Immature natural killer cell (primary cell): ENCODE measurements at places on chromosomes 5 and 9.

- no peak for DNase-seq
These were observed 58.0 kb upstream of the RNF130 start for GRCh38 chr5:180129291-180130190.

GRCh38 chr9:137435980-137436760 lies 5.0 kb downstream of the ENTPD8 start:
- no peak for DNase-seq

GRCh38 chr9:81669866-81670265 lies 19.5 kb downstream of the TLE1 start:
- no peak for DNase-seq

DNA sequence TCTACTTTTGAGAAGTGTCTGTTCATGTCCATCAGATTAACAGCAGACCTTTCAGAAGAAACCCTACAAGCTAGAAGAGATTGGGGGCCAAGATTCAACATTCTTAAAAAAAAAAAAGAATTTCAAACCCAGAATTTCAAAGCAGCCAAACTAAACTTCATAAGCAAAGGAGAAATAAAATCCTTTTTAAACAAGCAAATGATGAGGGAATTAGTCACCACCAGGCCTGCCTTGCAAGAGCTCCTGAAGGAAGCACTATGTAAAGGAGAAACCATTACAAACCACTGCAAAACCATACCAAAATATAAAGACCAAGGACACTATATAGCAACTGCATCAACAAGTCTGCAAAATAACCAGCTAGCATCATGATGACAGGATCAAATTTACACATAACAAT lies 124.6 kb upstream of the PDE4D start:
- no peak for DNase-seq

- no peak for DNase-seq
These were observed 498.1 kb upstream of the TNC start for GRCh38 chr9:115615821-115616665.

DNA sequence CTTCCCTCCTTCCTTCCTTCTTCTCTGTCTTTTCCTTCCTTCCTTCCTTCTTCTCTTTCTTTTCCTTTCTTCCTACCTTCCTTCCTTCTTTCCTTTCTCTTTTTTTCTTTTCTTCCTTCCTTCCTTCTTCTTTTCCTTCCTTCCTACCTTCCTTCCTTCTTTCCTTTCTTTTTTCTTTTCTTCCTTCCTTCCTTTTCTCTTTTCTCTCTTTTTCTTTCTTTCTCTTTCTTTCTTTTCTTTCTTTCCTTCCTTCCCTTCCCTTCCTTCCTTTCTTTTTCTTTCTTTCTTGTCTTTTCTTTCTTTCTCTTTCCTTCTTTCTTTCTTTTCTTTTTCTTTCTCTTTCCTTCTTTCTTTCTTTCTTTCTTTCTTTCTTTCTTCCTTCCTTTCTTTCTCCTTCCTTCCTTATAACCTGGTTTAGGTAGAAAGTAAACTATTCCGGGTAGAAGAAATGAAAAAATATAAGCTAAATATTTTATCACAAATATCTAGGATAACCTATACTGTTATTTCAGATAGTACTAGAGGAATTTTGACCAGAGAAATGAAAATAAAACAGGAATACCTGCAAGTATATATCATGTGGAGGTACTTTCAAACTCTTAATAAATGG lies 1741.8 kb upstream of the CDH9 start:
- no peak for DNase-seq

- DNase-seq, result no peak
These were observed 9.1 kb downstream of the AP3S1 start for GRCh38 chr5:115850744-115851416.

GRCh38 chr9:114460513-114461199 lies 44.6 kb downstream of the WHRN start:
- no peak for DNase-seq

DNA sequence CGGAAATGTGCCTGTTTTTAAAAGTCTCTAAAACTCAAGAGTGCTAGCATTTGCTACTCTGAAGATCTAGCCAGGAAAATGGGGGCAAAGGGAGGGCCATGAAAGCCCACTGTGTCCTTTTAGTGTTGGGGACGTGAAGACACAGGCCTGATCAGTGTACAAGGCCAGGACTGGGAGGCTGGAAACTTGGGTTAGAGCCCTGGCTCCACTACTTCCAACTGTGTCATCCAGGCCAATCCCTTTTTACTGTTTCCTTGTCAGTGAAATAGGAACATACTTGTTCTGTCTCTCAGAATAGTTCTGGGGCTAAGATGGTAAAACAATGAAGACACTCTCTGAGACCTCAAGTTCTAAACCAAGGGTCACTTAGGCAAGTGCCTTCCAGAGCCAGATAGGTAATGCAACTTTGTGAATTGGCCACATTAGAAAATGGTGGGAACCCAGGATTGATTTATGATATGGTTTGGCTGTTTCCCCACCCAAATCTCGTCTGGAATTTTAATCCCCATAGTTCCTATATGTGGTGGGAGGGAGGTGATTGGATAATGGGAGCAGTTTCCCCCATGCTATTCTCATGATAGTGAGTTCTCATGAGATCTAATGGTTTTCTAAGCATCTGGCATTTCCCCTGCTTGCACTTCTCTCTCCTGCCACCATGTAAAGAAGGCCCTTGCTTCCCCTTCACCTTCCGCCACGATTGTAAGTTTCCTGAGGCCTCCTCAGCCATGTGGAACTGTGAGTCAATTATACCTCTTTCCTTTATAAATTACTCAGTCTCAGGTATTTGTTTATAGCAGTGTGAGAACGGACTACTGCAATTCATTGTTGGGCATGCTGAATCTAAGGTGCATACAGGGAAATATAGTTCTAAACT lies 30.4 kb upstream of the B4GALT1 start:
- no peak for DNase-seq

- DNase-seq, result no peak
These were observed 900 bp downstream of the RGS7BP start for GRCh38 chr5:64506567-64507263.

DNA sequence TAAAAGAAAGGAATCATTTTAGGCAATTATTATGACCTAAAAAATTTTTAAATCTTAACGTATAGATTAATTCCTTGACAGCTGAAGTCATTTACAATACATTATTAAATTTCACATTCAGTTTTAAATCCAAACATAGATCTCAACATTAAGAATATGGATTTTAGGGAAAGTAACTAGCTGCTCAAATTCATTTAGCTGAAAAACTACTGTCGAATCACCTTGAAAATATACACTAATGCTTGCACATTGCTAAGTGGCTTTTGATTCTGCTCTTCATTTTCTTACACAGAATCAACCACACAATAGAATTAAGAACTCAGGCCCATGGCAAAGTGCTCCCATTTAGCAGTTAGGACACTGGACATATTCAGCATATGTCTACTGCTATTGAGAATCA lies 454.2 kb downstream of the RAB3C start:
- no peak for DNase-seq

DNA sequence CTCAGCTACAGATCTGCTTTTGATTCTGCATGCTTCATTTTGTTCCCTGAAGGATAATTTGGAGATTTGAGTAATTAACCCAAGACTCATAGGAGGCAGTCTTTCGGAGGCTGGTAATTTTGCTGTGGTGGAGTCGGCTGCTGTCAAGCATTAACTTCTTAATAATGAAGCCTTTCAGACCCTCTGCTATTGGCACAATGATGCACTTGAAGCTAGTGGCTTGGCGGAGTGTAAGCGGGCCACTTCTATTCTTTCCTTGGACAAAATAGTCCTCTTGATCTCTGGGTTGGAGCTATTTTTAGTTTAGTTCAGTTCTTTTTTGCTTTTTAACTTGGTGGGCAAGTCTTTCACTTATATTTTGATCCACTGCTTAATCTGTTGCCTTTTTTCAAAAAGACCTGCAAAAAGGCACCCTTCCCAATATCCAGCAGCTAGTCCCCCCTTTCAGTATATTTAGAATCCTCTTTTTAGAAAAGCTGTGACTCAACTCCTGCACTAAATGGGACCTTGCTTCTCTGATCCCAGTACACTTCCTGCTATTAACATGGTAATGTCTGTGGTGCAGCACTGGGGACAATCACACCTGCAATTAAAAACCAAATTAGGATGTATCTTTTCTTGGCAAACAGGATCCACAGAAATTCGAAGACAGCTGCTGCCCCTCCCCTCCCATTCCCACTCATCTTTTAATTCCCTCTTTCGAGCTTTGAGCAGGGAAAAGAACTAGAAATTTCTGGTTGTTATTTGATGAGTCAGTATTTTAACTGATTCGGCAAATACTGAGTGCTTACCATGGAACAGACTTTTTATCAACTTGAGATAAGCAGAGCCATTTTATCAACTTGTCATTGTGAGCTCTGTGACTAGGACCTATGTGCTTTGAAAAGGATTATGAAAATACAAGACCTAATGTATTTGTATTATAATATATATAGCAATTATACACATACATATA lies 169.4 kb upstream of the ANKRD55 start:
- no peak for DNase-seq
